ENCODE measurements at places on chromosomes 5 and 9.

GRCh38 chr9:135888126-135888765 lies 19.1 kb downstream of the CAMSAP1 start:
- DNase-seq = no peak

DNA sequence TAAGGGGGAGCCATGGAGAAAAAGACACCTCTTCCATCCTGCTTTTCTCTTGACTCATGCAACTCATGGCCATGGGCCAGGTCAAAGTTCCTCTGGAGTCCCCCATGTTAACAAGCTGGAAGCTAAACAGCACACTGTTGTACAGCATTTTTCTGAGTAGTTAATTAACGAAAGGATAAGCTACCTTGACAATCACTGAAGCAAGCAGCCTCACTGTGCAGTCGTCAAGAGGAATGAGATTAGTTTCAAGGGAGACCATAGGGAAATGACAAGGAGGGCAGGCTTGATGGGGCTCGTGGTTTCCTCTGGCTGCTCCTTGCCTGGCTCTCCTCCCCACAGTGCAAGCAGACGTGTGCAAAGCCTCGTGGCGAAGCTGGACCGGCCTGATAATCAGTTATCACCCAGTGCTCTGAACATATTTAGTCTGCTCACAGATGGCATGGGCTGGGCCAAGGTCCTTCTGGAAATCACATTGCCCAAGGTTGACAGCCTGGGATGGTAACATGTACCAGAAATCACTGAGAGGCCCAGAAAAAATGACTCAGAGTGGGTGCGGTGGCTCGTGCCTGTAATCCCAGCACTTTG lies 209.5 kb downstream of the SLIT3 start:
- no peak for DNase-seq

GRCh38 chr5:158278216-158278925 lies 419.4 kb upstream of the CLINT1 start:
- no peak for DNase-seq

- no peak for DNase-seq
These were observed 36.1 kb upstream of the NXNL2 start for GRCh38 chr9:88498880-88499279.

DNA sequence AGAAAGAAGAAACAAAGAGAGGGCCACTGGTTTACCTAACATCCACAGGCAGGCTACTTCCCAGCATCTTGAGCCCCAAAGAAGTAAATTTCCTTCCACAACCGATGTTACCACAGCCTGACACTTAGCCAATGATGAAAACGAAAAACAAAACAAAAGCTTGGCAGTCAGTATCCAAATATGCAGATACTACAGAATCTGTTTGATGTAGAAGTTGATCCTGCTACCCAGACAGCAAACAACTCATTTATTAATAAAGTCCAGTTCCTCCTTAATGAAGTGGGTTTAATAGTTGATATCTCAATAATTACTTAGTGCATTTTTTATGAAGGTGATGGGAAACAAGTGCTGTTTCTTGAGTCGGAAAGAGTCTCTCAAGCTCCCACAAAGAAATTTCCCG lies 67.1 kb upstream of the GABRP start:
- no peak for DNase-seq

GRCh38 chr5:150517272-150518152 lies 9.6 kb downstream of the NDST1 start:
- no peak for DNase-seq

- no peak for DNase-seq
These were observed 326.9 kb downstream of the ARHGEF28 start for GRCh38 chr5:73952872-73953271.

GRCh38 chr9:129860653-129861446 lies 25.6 kb downstream of the USP20 start:
- no peak for DNase-seq

- DNase-seq = no peak
These were observed 63.3 kb downstream of the DCP2 start for GRCh38 chr5:113039934-113040285.

DNA sequence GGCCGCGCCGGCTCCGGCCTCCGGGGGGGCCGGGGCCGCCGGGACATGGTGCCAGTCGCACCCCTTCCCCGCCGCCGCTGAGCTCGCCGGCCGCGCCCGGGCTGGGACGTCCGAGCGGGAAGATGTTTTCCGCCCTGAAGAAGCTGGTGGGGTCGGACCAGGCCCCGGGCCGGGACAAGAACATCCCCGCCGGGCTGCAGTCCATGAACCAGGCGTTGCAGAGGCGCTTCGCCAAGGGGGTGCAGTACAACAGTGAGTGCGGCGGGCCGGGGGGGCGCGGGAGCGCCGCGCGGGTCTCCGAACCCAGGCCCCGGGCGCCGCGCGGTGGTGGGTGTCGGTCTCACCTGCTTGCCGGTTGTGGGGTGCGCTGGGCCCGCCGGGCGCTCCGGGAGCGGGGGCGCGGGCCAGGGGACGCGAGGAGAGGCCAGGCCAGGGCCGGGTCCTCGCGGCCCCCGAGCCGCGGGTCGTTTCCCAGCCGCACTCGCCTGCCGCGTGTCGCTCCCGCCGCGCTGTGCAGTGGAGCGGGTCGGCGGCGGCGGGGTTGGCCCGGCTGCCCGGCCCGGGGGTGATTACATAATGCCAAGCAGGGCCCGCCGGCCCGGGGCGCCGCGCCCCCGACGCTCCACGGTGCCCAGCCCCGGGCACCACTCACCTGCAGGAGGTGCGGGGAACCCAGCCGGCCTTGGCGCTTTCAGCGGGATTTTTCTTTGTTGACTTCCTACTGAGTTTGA lies 492 bp downstream of the RABL6 start:
- no peak for DNase-seq

DNA sequence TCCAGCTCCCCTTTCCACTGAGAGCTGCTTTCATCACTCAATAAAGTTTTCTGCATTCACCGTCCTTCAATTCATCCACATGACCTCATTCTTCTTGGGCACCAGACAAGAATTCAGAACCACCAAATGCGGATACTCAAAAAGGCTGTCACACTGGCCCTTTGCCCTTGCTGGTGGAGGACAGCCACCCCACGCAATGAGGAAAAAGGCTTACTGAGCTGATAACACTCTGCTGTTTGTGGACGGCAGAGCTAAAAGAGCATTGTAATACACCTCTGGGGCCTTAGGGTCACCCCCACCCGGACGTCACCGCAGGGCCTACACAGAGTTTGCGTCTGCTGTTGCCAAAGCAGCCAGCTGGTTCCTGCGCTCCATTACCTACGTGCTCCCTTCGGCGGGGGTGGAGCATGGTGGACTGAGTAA lies 51.2 kb upstream of the ZNF608 start:
- no peak for DNase-seq

DNA sequence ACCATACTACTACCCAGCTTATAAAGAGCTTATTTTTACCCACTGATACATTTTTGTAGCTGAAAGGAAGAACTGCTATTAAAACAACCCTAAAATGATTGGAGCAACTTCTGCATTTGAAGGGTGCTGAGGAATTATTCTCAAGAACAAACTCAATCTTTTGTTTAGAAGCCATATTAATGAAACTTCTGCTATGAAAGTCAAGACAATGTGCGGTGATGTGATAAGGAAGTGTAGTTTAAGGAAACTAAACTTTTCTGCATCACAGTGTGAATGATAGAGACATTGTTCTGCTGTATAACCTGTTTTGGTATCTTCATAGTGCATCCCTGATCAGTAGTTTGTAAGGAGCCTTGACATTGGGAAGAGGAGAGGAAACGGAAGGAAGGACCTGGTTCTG lies 408.5 kb downstream of the TMEM38B start:
- no peak for DNase-seq

- no peak for DNase-seq
These were observed 287.0 kb downstream of the DMRT2 start for GRCh38 chr9:1337169-1337568.

DNA sequence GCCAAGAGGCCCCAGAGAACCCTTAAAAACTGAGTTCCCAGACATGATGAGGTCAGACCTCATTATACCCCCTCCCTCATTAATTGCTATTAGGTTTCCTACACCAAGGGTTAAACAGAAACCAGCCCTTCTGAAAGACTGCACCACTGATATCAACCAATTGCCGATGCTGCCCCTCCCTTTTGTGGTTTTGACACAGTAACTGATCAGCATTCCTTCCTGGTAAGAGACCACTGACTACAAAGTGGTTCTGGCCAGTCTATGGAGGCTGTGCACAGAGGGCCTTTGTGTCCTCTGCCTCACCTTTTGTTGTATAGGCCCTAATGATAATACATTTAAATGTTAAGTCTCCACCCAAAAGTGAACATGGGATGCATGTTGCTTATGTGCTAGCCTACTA lies 201.5 kb downstream of the FRMD3 start:
- DNase-seq = no peak

- no peak for DNase-seq
These were observed 7.9 kb upstream of the MED27 start for GRCh38 chr9:132087438-132088030.

DNA sequence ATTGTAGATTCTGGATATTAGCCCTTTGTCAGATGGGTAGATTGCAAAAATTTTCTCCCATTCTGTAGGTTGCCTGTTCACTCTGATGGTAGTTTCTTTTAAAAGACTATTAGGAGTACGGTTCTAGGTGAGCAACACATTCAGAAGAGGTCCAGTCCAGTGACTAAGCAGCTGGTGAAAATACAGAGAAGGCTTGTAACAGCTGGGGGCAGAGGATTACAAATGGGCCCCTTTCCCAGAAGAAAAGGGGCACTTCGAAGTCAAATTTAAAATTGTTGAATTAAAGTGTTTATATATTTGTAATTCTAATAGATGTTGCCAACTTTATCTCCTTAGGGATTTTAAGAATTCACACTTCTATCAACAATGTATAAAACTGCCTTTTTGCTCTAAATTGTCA lies 720.5 kb downstream of the TLE4 start:
- no peak for DNase-seq

- peak; percentile 45 for DNase-seq
These were observed 813 bp downstream of the GNAQ start for GRCh38 chr9:78030553-78031443.

- no peak for DNase-seq
These were observed 106.8 kb downstream of the MED27 start for GRCh38 chr9:131972889-131973288.

DNA sequence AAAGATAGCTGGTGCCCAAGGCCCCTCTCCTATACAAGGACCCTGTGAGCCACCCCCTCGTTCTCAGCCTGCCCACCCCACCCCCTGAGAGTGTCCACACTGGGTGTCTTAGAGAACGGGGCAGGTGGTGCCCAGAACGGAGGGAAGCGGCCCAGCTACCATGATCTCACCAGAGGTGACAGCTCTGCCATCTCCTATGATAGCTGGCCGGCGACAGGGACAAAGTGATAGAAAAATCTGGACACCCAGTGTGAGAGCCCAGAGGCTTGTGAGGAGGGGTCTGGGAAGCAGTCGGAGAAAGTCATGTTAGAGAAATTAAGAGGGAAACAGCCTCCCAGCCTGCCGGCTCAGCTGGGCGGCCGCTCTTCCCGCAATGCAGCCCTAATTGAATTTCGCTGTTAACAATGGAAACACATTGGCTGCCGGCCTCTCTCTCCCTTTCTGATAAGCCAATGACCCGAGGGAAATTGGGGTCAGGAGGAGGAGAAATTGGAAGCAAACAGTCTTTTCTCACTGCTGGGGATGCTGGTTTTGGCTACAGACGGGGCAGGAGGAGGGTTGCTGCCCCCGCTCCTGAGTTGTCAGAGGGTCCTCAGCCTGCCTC lies 32.3 kb downstream of the HK3 start:
- no peak for DNase-seq

GRCh38 chr9:126499005-126499910 lies 114.5 kb upstream of the LMX1B start:
- DNase-seq = peak; percentile 28

GRCh38 chr5:173302546-173303155 lies 25.6 kb downstream of the STC2 start:
- no peak for DNase-seq

- DNase-seq = no peak
These were observed 2.1 kb downstream of the ARHGEF37 start for GRCh38 chr5:149583394-149583793.

GRCh38 chr9:69885931-69886330 lies 65.3 kb downstream of the CFAP95 start:
- no peak for DNase-seq

DNA sequence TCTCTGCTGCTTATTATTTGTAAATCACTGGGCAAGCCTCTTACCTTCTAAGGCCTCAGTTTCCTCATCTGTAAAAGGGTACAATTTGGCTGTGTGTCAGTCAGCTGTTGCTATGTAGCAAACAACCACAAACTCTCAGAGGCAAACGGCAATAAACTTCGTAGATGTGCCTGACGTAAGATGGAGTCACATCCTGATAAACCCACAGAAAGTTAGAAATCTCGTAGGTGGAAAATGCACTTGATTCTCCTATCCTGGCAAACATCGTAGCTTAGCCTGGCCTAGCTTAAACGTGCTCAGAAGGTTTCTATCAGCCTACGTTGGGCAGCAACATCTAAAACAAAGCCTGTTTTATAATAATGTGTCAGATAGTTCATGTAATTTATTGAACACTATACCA lies 35.0 kb upstream of the UNC5A start:
- DNase-seq = no peak

DNA sequence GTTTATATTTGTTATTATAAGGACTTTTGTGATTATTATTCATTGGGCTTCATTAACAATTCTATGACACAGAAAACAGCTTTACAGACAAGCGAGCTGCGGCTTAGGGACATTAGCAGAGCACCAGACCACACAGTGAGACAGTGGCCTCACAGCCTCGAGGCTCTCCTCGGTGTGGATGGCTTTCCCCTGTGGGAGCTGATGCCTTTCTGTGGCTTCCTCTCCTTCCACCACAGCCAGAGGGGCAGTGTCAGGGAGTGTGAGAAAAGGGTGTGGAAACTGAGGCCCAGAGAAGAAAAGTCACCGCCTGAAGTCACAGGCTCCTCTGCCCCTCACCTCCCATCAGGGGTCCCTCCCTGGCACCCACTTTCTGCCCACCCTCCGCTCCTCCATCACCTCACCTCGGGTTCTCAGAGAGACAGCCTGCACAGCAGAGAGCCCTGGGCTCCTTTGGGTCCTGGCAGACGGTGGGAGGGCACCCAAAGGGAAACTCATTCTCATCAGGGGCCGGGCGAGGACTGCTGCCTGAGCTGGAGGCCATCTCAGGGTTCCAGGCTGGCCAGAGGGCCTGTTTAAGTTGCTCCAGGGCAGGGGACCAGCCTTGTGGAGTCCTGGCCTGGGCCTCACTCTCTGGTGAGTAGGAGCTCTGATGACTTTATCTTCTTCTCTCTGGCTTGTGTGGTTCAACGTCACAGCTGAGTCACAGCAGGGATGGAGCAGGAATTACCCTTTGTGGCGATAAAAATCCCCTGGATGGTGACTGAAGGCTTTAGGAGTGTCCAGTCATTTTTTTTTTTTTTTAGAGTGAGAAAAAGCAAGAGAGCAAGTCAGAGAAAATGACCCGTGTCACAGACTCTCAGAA lies 830 bp downstream of the TRAF1 start:
- peak; percentile 81 for DNase-seq

DNA sequence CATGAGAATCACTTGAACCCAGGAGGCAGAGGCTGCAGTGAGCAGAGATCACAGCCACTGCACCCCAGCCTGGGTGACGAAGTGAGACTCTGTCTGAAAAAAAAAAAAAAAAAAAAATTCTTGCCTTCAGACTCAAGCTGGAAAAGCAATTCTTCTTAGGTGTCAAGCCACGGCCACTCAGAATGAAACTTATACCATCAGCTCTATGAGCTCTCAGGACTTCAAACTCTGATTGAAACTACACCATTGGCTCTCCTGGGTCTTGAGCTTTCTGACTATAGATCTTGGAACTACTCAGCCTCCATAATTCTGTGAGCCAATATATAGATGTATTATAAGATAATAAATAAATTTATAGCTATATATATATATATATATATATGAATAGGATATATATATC lies 12.9 kb upstream of the FGF10 start:
- no peak for DNase-seq
